NCI-H1694 treated with DMSO at 0.1 percent for 48 hours (cell line): ENCODE measurements at places on chromosomes 11 and 22.

DNA sequence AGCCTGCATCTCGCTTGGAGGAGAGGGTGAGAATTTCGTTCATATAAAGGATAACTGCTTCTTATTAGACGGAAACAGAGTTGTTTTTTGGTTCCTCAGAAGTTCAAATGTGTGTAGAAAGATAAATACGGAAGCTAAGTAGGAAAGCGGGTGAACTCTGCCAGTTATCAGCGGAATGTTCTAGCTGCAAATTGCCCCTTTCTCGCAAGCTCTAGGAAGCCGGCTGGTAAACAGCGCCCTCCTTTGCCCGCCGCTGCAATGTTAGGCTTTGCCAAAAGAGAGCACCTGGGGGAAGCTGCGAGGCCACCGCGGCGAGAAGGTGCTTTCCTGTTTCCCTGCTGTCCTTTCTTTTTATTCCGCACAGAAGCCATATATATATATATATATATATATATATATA, 67.0 kb downstream of the IGLL5 start:
- peak; percentile 5 for DNase-seq

DNA sequence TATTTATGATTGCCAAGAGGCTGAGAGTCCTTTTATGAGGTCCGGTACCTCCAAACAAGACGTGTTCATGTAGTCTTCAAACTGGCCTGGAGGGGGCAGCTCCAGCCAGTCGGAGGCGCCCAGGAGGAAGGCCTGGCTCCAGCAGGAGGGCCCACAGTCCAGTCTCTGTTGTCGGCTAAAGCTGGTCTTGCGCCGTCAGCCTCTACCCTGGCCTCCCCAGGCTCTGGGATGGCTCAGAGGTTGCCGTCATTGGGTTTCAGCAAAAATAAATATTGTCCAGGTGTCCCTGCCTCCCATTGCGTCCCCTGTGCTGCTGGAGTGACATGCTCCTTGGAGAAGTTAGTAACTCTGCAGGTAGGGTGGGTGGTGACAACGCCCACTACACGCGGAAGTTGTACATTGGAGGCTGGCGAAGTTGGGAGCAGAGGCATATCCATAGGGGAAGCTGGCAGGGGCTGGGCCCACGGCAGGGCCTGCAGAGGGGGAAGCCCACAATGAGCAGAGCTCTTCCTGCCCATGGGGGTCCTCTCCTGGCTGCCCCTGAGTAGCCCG, 1.0 kb upstream of the SLC25A1 start:
- peak; percentile 25 for DNase-seq

DNA sequence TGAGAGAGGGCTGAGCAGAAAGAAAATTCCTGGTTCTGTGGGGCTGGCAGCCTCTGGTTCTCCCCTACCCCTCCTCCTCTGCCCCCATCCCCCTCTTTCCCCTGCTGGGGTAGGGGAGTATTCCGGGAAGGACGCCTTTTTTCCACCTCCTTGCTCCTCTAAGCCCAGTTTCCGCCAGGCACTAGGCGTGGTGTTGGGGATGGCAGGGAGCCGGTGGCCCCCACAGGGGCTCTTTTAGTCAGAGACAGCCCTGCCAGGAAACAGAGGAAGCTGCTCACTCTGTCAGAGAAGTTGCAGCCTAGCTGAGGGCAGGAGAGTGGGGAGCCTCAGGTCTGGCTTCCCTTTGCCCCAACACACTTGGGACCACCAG, 15.6 kb upstream of the ARHGEF17 start:
- no peak for DNase-seq

DNA sequence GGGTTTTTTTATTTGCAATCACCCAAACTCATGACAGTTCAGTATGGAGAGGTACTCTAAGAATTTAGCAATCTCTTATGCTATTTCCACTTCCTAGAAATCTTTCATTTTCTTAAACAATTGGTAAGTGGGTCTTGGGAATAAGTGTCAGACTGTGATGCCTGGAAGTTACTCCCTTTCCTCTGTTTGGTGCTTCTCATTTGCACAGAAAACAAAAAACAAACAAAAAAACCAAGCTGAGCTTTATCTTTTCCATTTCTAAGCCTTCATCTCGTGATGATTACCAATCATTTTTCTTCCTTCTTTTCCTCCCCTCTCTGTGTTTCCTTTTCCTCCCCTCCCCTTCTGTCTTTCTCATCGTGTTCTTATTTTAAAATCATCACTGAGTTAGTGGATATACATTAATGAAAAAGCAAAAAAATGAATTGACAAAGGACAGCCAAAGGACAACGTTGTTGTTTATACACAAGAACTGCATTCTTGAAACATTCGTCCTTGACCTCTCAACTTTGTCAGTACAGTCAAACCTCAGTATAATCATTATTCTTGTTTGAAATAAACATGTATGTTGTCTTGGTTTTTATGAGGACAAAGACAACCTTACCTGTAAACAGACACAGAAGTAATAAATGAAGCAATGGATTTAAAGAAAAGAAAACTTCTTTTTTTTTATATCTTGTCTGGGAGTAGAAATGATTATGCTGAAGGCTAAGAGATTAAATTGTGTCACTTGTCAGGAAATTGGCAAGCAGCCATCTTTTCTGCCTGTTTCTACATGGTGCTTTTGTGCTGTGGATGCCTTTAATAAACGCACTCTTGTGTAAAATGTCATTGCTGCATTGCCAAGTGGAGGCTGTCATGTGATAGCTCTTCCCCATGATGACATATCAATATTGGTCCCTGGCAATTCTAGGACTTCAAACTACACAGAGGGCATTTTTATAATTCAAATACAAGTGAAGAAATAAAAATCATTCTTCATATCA, 803.2 kb upstream of the CCDC90B start:
- DNase-seq, result no peak

GRCh38 chr11:34653031-34653430, 32.1 kb downstream of the EHF start:
- no peak for DNase-seq

DNA sequence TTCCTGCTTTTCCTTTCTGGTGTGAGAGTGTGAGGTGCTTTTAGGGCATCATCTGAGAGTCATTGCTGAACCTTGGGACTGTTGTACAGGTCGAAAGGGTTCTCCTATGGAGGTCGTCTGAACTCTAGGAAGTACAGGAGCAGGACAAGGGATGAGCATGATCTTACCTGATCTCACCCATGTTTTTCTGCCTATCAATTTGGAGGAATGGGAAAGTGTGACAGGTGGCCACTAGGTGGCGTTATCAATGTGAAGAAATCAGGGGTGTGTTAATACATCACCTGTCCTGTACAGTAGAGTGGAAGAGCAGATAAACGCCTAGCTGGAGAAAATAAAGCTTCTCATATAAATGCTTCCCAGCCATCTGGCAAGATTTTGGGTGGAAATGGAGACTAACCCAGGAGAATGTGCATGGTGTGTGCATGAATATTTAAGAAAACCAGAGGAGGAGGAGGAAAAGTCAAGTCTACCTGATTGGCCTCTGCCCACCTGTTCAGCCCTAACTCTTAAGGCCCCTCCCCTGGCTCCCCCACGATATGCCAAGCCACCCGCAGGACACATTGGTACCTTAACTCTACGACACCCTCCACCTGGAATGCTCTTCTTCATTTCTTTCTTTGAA, 72.0 kb upstream of the NARS2 start:
- peak; percentile 25 for DNase-seq

DNA sequence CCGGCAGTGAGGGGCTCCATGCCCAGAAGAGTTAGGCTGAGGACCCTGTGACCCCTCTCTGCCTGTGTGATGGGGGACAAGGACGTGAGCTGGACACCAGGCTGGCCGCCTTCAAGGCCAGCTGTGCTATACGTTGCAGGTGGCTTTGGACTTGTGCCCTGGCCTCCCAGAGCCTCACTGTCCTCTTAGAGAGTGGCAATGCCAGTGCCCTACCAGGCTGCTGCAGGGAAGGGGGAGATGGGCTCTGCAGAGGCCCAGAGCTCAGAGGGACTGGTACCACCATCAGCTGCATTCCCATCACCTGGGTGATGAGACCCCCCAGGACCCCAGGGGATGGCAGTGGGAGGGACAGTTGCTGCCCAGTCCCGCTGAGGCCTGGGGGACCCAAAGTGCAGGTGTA, 90.4 kb upstream of the SHISAL1 start:
- no peak for DNase-seq

DNA sequence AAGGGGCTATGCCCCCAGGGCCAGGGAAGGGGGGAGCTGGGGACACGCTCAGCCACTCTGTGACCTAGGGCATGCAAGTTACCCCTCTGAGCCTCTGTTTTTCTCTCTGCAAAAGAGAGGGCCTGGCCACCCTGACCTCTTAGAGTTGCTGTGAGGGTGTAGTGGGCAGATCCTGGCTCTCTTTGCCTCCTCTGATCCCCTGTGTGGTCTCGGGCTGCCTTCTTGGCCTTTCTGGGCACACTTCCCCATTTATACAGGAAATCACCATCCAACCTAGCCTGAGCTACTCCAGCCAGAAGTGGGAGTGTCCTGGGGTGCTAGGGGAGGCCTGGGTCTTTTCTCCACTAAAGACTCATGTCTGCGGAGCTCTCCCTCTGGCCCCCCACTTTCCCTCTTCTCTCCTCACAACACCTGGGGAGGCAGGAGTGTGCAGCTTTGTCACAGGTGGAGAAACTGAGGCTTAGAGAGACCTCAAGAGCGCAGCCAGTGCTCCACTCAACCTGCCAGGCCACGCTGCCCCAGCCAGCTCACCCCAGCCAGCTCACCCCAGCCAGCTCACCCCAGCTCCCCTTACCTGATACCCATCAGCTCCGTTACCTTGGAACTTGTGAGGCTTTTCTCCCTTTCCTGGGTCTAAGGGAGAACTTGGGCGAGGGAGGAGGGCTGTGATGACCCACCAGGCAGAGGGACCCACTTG, 1.4 kb downstream of the AIFM3 start:
- DNase-seq, result no peak

DNA sequence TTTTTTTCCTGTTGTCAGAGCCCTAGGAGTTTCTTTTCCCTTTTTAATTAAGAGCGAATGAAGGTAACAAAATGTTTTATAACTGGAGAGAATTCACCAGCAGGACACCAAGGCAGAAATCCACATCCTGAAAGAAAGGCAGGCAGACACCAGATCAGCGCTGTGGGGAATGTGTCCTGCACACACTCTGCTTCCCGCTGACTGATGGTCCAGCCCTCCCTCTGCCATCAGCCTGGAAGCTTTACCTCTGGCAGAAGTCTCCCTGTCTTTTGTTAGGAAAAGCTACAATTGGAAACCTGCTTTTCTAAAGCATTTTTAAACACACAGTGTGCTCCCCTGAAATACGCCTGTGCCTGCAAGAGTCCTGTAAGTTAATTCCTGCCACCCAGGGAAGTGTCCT, 638.5 kb downstream of the NTM start:
- DNase-seq, result no peak

DNA sequence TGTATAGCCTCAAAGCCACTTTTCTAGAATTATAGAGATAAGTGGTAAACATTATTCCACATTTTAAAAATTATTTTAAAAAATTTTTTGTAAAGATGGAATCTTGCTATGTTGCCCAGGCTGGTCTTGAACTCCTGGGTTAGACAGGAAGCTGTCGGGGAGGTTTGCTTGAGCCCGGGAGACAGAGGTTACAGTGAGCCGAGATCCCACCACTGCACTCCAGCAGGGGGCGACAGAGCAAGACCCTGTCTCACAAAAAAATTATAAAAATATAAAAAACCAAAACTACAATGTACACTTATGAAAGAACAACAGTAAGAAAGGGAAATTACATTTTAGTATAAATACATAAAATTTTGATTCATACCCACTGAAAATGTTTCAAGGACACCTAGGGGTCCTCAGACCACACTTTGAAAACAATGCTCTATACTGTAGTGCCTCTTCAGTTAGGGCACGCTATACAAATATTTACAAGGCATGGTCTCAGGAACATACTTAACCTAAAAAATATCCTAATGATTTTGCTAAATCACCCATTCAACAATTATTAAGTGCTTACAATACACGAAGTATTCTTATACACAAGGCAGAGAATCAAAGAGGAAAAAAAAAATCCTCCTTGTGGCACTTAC, 111.2 kb downstream of the MRTFA start:
- DNase-seq, result no peak

DNA sequence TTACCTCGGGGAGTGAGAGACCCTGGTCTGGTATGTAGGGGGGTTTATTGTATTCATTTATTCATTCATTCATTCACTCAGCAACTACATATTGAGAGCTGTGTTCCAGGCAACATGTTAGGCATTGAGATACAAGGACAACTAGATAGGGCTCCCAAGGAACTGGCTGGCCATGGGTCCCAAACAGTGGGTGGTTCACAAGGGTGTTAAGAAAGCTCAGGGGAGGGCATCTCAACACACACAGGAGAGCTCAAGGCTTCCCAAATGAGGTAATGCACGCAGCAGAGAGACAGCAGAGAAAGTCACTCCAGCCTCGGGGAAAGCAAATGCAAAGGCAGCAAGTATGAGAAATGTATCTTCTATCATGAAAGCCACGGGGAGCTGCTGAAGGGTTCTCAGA, 51.8 kb downstream of the BTG4 start:
- no peak for DNase-seq

DNA sequence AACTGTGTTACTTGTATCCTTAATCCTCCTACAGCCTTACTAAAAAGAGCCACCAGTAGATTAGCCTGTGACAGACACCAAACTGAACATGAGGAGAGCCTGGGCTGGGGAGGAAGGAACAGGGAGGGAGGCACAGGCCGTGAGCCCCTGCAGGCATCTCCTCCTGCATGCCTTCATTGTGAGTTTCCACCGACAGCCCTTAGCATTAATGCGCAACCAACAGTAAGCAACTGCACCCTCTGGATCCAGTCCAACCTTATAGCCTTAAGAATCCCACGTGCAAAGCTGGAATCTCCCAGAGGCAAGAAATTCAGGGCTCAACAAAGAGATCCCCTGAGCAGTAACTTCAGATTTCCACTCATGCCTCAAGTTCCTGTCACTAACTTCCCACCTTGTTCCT, 84.6 kb downstream of the ETS1 start:
- no peak for DNase-seq

- no peak for DNase-seq
Measured at GRCh38 chr11:131838016-131838415, 467.6 kb downstream of the NTM start.

GRCh38 chr11:64285885-64286800, 495 bp downstream of the GPR137 start:
- DNase-seq, result peak; percentile 43

DNA sequence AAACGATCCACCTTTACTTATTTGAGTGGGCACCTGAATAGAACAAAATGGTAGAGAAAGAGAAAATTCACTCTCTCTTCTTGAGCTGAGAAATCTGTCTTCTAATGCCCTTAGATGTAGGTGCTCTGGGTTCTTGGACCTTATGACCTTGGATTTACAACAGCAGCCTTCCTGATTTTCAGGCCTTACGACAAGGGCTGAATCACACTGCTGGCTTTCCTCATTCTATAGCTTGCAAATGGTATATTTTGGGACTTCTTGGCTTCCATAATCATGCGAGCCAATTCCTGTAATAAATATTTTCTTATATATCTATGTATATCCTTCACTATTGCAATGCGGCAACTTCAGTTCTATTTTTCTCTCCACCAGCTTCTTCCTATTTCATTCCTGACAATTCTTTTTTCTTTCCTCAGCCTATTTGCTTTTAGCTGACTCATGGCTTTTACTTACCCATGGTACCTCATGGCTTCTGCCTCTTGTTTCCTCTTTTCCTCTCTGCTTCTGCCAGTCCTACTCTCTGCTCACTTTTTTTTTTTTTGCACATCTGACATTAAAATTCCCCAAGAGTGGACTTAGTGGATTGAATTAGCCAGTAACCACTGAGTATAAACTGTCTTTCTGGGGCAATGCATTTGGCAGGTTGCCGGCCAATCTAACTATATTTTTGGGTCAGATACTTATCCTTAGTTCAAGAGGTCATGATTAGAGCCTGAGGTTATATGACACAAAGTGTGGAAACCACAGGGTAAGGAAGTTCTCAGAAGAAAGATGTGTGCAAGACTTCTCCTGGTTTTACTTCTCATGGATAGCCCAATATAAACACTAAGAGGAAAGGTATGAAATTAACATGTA, 359.5 kb downstream of the TMEM135 start:
- DNase-seq, result no peak
